Anterior cingulate cortex (tissue), 58 donors: ENCODE measurements at places on chromosomes 1 and 21.
A peak's percentile ranks its signal among the peaks of the same experiment; 100 is the strongest.

DNA sequence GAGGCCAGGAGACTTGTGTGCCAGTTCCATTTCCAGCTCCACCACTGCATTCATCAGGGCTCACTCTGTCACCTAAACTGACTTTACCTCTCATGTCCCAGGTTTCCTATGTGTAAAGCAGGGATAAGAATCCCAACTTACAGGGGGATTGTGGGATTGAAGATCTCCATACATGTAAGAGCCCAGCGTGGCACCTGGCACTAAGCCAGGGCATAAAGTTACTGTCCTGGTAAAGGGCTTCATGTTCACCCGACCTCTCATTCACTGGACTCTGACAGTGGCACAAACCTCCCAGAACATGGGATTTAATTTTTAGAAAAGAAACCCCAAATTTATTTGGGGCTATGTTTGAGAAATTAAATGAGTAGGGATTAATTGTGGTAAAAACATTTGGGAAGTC lies 8.9 kb upstream of the IGFN1 start:
- no peak for DNase-seq

DNA sequence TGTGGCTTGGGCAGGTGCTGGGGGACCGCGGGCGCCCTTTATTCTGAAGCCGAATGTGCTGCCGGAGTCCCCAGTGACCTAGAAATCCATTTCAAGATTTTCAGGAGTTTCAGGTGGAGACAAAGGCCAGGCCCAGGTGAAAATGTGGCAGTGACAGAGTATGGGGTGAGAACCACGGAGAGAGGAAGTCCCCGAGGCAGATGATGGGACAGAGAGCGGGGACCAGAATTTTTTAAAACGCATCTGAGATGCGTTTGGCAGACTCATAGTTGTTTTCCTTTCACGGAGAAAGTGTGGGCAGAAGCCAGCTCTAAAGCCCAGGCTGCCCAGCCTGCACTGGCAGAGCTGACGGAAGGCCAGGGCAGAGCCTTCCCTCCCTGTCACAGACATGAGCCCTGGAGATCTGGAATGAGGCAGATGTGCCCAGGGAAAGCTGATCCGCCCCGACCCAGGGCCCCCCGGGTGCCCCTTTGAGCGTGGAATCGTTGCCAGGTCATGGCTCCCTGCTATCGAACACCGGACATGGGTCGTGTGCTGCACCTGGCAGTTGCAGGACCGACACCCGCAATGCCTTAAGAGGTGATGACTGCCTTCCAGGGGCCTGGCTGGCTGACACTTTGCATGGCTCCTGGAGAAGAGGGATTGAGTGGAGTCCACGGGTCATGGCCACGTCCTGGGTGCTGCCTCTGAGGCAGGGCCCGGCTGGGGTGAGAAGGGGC lies 6.5 kb upstream of the SLX9 start:
- no peak for DNase-seq

GRCh38 chr21:44548381-44548780 lies 2.9 kb downstream of the KRTAP10-2 start:
- no peak for DNase-seq

GRCh38 chr1:213958346-213958745 lies 29.4 kb upstream of the PROX1 start:
- no peak for DNase-seq

DNA sequence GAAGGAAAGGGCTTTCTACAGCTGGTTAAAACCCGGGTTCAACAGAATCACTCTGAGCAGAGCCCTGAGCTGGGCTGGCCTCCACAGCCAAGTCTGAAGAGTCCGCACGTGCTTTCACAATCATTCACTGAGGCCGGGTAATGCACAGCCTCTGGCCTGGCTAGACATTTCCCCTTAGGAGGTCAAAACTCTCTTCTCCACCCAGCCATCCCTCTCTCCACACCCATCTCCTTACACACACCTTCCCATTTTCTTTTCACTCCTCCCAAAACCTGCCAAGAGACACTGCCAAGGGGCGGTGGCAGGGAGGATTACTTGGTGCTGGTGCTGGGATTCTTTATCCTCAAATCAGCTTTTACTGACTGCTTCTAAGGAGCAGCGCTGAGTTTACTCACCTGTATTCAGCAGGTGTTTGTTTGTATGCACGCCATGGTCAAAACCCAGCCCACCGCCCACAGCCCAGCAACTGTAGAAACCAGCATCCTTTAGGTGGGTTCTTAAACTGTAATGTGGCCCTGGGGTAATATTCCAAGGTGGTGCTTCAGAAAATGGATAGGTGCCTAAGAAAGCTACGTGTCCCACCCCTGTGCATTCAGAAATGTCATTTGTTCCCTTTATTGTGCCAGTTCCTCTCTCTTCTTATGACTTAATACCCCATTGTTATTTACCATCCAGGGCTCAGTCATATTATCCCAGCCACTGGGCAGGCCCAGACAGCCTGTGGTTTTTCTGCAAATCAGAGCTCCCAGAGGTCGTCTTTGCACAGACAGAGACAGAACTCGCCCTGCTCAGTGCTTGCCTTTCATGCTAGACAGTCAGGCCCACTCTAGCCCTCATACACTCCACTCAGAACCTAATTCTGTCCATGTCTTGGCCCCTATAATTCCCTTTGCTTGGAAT lies 80.2 kb downstream of the ADSS2 start:
- DNase-seq, result no peak

DNA sequence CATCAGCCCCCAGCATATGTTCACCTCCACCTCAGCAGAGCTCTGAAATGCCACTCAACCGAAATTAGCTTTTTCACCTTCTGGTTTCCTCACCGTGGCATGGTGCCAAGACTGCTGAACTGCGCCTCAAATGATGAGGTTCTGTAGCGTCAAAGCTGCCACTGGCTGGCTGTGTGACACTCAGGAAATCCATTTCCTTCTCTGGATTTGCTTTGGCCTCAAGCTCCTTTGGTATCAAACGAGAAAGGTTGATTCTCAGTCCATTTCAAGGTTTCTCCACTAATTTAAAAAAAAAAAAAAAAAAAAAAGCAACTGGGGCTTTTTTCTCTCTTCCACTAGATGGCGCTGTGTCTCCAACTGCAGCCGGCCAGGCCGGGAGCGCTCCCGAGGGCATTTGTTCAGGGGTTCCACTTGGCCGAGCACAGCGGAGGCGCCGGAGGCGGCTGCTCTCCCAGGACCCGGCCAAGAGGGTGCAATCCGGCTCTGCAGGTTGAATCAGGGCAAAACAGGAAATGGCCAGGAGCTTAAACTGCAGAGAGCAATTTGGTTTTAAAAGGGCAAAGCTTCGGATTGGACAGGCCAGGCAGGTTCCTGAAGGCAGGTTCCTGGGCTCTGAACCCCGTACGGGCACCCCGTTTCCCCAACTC lies 26.5 kb upstream of the PLA2G2C start:
- DNase-seq, result peak; percentile 21

GRCh38 chr1:42923367-42924081 lies 35.1 kb downstream of the SLC2A1 start:
- DNase-seq, result peak; percentile 69

DNA sequence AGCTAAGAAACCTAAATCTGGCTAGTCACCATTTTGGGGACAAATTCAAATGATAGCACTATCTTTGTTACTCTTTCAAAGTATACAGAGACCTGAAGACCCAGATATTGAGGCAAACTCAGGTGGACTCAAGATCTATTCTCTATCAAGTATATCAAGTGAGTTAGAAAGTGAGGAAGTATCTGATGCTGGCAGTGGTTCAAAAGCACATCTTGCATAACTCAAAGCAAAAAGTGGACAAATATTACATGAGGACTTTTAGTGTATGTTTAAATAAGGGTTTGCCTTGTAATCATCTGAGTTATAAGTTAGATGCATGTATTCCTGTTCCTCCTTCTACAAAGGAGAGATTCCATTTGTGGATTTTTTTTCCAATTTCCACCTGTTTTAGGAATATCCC lies 338.4 kb downstream of the DISC1 start:
- DNase-seq, result no peak

DNA sequence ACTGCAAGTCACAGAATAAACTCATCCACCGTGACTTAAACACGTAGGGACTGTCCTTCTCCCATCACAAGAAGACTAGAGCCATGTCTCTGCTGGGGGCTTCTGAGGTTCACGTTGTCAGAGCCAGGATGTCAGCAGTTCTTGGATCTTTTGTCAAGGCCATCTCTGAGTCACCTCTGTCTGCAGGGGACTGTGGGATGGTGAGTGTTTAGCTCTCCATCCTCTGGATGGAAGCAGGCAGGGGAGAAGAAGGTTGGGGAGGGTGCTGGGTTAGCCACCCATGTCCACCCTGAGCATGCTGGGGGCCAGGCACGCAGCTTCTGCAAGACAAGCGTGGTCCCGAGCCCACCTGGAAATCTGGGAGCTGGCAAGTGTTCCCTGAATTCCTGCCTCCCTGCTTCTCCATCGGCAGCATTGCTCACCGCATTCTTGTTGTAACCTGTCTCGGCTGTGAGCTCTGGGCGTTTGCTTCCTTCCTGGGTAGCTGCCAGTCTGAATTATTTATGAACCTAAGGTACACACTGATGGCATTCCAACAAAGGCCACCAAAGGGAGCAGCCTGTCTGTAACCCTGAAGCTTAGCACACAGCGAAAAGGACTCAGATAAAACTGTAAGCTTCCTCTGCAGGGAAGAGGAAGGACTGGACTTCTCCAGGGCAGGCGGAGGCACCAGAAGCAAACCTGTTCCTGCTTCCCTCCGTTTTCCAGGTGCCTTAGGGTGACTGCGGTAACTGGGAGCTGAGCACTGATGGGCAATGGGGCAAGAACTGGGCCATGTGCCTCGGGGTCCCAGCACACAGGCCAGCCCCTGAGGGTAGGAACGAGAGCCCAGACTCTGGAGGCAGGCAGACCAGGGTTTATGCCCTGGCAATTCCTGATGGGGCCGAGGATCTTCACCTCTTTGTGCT lies 88.6 kb downstream of the RIPK4 start:
- DNase-seq, result no peak

DNA sequence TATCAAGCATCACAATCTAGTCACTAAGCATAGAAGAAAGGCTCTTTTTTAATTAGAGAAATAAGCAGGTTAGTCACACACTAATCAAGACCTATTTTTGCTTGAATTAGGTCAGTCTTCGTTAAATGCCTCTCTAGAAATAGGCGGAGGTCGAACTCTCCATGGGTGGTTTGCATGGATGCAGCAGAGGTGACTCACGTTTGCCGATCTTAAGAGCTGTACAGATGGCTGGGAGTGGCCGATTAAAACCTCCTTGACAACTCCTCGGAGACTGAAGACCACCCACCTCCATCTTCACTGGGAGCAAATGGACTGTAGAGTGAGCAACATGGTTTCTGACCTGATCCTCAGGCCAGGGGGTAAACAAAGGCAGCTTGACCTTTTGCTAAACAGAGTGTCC lies 249.3 kb downstream of the ZNF648 start:
- no peak for DNase-seq

- no peak for DNase-seq
Observed at GRCh38 chr1:110633646-110634030, 27.5 kb upstream of the KCNA2 start.

DNA sequence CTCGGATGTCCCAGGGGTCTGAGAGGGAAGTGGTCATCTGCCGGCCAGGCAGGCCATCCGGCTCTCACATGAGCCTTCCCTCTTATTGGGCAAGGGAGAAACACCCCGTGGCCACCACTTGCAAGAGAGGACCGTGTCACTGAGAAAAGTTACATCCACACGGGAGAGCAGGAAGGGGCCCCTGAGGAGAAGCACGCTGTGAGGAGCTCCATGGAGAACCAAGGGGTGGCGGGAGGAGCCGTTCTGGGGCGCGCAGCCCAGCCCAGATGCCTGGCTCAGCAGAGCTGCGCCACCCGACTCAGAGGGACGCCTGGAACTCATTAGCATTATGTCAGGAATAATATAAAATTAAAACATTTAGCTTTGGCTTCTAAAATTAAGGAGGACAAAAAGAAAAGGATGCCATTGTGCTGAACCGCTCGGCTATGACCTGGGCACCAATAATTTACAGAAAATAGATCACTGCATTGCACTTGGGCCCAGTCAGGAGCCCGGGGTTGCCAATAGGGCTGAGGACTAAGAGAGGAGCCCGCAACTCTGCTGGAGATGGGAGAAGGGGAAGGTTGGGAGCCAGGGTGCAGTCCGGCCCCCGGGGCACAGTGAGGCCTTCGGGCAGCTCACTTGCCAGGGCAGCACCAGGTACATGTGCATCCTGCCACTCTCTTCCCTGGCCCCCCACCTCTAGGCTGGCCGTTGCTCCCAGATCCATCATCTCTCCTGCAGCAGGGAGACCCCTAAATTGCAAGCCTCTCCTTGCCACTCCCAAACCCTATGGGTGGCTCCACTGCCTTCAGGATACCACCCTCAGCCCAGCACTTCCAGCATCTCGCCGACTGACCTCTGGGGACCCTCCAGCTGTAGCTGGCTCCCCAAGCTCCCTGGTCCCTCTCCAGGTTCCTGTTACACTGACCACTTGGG lies 84.8 kb downstream of the DMRTB1 start:
- no peak for DNase-seq

DNA sequence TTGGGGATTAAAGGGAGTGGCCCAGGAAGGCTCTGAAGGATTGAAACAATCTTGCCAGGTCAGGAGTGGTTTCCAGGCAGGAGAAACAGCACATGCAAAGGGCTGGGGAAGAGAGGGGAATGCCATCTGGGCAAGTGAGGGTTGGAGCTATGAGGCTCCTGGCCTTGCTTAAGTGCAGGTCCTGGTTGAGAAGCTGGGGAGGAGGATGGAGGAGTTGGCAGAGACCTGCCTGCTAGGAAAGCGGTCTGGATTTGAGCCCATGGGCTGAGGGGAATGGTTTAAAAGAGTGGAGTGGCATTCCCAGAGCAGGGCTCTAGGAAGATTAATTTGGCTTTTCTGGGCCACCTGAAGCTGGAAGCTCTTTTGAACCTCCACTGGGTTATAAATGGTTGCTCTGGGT lies 9.2 kb downstream of the IGSF21 start:
- DNase-seq, result no peak

DNA sequence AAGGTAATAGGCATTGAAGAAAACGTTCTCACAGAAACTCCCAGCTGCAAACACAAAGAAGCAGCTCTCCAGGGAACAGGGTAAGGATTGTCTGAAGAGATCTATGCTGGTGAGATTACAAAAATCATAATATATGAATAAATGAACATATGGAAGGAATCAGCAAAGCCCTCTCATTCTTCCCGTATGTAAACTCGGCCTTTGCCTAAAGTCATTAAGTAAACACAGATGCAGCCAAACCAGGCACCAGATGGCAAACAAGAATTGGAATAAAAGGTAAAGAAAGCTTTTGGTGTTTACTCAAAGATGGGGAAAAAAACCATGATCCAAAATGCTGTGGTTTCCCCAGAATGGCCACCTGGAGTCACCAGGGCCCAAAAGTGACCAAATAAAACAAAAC lies 76.6 kb upstream of the HOOK1 start:
- no peak for DNase-seq

DNA sequence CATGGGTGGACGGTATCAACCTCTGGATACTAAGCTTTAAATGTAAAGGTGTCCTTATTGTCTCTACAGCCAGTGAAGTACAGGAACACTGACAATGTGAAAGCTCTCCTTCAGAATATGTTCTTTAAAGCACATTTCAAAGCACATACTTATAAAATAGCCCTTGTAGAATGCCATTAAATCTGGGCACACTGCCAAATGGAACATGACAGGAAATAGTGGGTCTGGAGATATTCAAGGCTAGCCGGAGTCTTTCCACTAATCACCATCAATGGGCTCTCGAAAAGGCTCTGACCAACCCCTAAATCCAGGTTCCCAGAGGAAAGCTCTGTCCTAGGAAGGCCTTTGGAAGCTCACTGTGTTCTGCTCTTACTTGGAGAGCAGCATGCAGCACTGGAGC lies 46.6 kb downstream of the PLD5 start:
- DNase-seq, result no peak

GRCh38 chr1:177858332-177858821 lies 111.5 kb downstream of the SEC16B start:
- no peak for DNase-seq
